CD14-positive monocyte (primary cell): ENCODE measurements at places on chromosomes 3 and 15.

DNA sequence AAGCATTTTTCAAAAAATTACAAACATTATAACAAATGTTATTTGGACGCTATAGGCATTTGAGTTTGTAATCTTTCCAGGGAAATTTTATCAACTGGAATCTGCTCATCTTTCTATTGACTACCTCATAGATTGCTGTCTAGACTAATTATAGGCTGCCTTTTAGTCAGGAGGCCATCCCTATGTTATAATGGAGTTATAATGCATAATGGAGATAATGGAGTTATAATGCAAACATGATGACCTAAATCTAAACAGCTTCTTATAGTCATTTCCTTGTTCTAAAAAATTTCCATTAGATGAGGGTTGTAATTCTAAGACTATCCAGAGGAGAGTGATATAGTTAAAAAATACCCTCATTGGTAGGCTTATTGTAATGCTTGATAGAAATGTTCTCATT lies 226.4 kb downstream of the SI start:
- DNase-seq: no peak
- H3K4me1 ChIP-seq: no peaks in the 10 kb centered on the region
- no peaks in the 10 kb centered on the region for H3K36me3 ChIP-seq
- no peak overlapping the region for H3K4me3 ChIP-seq

DNA sequence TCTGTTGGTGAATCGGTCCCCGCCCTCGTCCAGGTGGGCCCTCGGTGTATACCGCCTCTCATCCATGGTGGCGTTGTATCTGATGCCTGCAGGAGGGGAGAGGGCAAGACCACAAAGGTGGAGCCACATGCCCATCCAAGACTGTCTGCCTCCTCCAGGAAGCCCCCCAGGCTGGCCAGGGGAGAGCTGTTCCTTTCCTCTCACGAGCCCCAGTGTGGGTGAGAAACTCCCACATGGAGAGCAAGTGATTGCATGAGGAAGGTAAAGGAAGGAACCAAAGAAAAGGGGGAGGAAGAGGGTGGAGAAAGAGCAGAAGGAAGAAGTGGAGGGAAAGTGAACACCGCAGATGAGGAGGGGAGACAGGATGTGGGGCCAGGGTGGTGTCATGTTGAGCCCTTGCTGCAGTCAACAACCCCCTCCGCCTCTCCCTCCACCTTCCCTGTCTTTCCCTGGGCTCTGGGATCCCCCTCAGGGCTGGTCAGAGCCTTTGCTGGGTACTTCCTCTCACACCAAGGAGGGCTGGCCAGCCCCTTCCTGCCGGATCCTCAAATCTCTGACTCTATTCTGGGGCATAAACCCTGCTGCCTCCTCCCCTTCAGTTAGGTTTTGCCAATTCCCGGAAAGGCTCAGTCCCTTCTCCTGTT lies 49.3 kb downstream of the FEM1B start:
- DNase-seq: no peak
- peaks cover 10% of the 10 kb centered on the region for H3K4me1 ChIP-seq
- H3K27me3 ChIP-seq: no peaks in the 10 kb centered on the region
- no peak overlapping the region for H3K27ac ChIP-seq
- H3K4me3 ChIP-seq: peak overlapping the region; percentile 14

DNA sequence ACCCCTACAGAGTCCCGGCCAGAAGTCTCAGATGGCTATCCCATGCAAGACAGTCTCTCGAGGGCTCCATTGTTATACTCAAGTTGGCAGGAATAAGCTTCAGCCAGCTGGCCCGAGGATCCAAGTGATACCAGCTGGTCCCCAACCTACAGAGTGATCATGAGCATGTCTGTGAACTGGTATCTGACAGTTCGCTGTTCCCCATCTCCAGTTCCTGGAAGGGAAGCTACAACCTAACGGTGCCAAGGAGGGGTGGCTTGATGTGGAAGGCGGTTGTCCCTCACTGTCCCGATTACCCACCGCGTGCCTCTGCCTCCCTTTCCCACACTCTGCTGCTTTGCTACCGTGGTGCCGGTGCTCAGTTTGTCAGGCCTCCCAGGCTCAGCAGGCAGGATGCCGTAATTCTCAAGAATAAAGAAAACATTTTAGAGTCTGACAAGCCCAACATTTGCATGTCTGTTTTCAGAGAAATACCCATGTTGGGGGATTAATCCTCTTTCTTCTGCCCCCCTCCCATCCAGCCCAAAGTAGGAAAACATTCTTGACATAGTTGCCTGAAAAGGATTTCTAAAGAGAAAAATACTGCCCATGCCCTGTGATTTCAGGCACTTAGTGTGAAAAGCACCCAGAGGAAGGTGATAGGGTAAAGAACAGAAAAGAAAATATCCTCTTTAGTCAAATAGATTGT lies 49.4 kb upstream of the HES1 start:
- peaks cover 31% of the 10 kb centered on the region for H3K4me1 ChIP-seq
- H3K4me3 ChIP-seq: no peak overlapping the region
- peaks cover 5% of the 10 kb centered on the region for H3K27me3 ChIP-seq
- DNase-seq: no peak
- H3K36me3 ChIP-seq: no peaks in the 10 kb centered on the region

DNA sequence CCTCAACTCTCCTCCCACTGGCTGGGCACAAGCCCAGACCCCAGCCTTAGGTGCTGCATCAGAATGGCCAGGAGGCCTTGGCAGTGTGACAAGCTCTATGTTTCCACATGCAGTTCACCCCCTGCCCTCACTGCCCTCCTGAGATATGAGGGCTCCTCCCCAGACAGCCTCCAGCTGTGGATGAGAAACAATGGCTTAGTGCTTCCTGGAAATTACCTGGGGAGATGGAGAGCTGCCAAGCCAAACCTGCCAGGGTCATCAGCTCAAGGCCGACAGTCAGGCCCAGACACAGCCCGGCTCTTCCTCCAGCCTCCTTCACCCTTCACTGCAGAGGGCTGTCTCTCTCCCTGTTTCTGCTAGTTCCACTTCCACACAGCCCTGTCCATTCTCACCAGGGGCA lies 76.3 kb downstream of the MYLK start:
- H3K4me1 ChIP-seq: no peaks in the 10 kb centered on the region
- H3K27ac ChIP-seq: no peak overlapping the region
- no peak overlapping the region for H3K4me3 ChIP-seq
- H3K27me3 ChIP-seq: no peaks in the 10 kb centered on the region
- no peaks in the 10 kb centered on the region for H3K36me3 ChIP-seq
- no peak for DNase-seq

GRCh38 chr3:5072100-5072816 lies 49.8 kb upstream of the ARL8B start:
- no peak for DNase-seq
- no peak overlapping the region for H3K4me3 ChIP-seq
- no peak overlapping the region for H3K27ac ChIP-seq
- H3K36me3 ChIP-seq: no peaks in the 10 kb centered on the region

DNA sequence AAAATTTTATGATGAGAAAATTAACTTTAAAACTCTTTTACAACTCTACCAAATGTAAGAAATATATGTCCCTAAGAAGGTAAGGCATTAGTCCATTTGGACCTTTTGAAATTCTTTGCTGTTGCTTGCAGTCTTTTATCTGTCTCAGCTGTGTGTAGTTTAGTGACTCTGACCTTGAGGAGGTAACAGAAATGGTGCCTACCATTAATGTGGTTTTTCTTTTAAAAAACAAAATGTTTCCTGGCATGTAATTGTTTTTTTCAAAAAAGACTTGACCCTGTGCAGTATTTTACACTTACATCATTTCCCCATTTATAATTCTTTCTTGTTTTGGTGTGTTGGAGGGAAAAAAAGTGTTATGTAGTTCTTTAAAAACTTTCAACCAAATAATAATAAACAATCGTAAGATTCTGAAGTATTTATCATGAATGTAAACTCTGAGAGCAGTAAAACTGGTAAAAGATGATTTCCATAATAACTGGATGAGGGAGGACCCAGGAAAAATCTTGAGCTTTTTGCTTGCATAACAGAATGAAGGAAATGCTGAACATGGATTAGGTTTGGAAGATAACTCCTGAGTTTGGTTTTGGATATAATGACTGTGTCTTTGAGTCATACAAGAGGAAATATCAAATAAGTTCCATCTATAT lies 225.1 kb downstream of the CHST2 start:
- H3K27ac ChIP-seq: no peak overlapping the region
- no peaks in the 10 kb centered on the region for H3K36me3 ChIP-seq
- peaks cover 6% of the 10 kb centered on the region for H3K4me1 ChIP-seq
- H3K27me3 ChIP-seq: no peaks in the 10 kb centered on the region
- no peak for DNase-seq

- no peaks in the 10 kb centered on the region for H3K27me3 ChIP-seq
- H3K4me3 ChIP-seq: no peak overlapping the region
- DNase-seq: no peak
- H3K4me1 ChIP-seq: no peaks in the 10 kb centered on the region
- no peaks in the 10 kb centered on the region for H3K36me3 ChIP-seq
- H3K27ac ChIP-seq: no peak overlapping the region
Measured at GRCh38 chr3:36065321-36065720, 315.0 kb upstream of the STAC start.

GRCh38 chr15:52733088-52733487 lies 53.9 kb upstream of the ATOSA start:
- H3K36me3 ChIP-seq: no peaks in the 10 kb centered on the region
- H3K27ac ChIP-seq: no peak overlapping the region
- no peaks in the 10 kb centered on the region for H3K27me3 ChIP-seq

DNA sequence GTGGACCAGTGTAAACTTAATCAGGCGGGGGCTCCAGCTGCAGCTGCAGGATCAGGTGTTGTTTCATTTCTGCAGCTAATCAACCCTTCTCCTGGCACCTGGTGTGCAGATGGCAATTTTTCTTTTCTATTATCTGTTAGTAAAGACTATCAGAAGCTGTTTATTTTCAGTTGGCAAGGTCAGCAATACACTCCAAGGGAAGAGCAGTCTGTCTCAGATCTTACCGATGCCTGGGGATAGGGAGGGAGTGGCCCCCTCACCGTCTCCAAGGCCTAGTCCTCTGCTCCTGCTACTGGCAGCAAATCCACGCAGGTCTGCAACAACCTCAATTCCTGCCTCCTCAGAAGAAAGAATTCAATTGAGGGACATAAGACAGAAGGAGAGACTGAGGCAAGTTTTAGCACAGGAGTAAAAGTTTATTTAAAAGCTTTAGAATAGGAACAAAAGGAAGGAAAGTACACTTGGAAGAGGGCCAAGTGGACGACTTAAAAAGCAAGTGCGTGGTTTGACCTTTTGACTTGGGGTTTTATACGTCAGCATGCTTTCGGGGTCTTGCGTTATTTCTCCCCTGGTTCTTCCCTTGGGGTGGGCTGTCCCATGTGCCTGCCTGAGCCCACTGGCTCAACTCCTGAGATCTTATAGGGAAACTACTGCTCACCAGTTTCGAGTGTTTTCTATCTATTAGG lies 9.2 kb downstream of the CCRL2 start:
- H3K4me1 ChIP-seq: peaks cover 13% of the 10 kb centered on the region
- no peak for DNase-seq
- no peaks in the 10 kb centered on the region for H3K36me3 ChIP-seq
- H3K27ac ChIP-seq: no peak overlapping the region
- no peak overlapping the region for H3K4me3 ChIP-seq

DNA sequence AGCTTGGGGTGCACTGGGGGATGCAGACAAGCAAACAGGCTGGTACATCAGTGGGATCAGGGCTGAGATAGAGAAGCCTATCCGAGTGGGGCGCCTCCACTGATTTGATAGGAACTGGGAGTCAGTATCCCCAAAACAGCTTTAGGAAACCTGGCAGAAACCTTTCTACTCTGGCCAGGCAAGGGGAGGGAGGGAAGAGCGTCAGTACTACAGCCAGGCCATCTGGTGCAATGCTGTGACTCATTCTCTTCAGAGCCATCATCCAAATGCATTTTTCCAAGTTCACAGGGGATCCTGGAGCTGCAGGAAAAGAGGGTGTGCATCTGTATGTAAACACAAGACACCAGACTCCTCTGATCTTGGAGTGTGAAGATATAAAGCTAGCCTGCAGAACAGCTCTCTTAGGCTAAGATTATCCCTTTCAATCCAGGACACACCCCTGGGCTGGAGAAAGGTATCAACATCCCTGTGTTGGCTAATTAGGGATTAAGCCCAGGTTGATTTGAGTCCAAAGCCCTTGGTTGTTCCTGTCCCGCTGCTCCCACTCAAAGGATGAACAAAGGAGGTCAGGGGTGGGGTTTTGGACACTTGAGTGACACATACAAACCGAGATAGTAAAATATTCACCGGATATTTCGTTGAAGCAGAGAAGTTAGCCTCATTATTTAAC lies 9.3 kb downstream of the GALNT15 start:
- DNase-seq: no peak
- no peak overlapping the region for H3K27ac ChIP-seq

- no peak overlapping the region for H3K4me3 ChIP-seq
- peaks cover 11% of the 10 kb centered on the region for H3K4me1 ChIP-seq
- no peaks in the 10 kb centered on the region for H3K27me3 ChIP-seq
- DNase-seq: no peak
- H3K36me3 ChIP-seq: no peaks in the 10 kb centered on the region
Measured at GRCh38 chr3:187767266-187768012, 22.2 kb upstream of the BCL6 start.

- no peaks in the 10 kb centered on the region for H3K27me3 ChIP-seq
- peaks cover 51% of the 10 kb centered on the region for H3K36me3 ChIP-seq
- H3K27ac ChIP-seq: peak overlapping the region; percentile 26
- DNase-seq: no peak
- H3K4me3 ChIP-seq: no peak overlapping the region
Measured at GRCh38 chr3:10285272-10286132, 7.2 kb downstream of the GHRL start.

DNA sequence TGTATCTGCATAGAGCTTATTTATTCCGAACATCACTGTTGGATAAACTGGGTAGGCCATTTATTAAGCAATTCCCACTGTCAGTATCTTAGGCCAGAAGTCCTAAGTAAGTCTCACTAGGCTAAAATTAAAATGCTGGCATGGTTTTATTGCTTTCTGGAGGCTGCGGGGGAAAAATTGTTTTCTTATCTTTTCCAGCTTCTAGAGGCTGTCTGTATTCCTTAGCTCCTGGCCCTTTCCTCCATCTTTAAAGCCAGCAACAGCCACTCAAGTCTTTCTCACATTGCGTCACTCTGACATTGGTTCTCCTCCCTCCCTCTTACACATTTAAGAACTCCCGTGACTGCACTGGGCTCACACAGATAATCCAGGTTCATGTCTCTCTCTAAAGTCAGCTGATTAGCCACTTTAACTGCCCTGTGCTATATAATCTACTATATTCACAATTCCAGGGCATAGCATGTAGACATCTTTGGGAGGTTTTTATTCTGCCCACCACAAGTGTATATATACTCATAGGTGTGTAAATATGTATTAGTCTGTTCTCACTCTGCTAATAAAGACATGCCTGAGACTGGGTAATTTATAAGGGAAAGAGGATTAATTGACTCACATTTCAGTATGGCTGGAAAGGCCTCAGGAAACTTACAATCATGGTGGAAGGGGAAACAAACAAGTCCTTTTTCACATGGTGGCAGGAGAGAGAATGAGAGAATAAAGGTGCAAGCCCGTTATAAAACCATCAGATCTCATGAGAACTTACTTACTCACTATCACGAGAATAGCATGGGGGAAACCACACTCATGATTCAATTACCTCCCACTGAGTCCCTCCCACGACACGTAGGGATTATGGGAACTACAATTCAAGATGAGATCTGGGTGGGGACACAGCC lies 113.5 kb upstream of the SLC7A14 start:
- H3K4me1 ChIP-seq: no peaks in the 10 kb centered on the region
- no peak for DNase-seq
- H3K36me3 ChIP-seq: no peaks in the 10 kb centered on the region
- H3K27ac ChIP-seq: no peak overlapping the region

GRCh38 chr15:48627260-48627940 lies 18.1 kb downstream of the FBN1 start:
- no peak overlapping the region for H3K4me3 ChIP-seq
- no peaks in the 10 kb centered on the region for H3K27me3 ChIP-seq
- H3K27ac ChIP-seq: no peak overlapping the region
- DNase-seq: no peak
- H3K36me3 ChIP-seq: no peaks in the 10 kb centered on the region

GRCh38 chr3:62415312-62415801 lies 42.0 kb upstream of the FEZF2 start:
- no peaks in the 10 kb centered on the region for H3K36me3 ChIP-seq
- no peak overlapping the region for H3K27ac ChIP-seq
- DNase-seq: no peak
- H3K4me1 ChIP-seq: no peaks in the 10 kb centered on the region
